ENCODE measurements at places on chromosomes 6 and 20. TPM values are rescaled to one million over a fixed set of nuclear protein-coding genes. Genes with fewer than 3 reads are reported as not detected.

DNA sequence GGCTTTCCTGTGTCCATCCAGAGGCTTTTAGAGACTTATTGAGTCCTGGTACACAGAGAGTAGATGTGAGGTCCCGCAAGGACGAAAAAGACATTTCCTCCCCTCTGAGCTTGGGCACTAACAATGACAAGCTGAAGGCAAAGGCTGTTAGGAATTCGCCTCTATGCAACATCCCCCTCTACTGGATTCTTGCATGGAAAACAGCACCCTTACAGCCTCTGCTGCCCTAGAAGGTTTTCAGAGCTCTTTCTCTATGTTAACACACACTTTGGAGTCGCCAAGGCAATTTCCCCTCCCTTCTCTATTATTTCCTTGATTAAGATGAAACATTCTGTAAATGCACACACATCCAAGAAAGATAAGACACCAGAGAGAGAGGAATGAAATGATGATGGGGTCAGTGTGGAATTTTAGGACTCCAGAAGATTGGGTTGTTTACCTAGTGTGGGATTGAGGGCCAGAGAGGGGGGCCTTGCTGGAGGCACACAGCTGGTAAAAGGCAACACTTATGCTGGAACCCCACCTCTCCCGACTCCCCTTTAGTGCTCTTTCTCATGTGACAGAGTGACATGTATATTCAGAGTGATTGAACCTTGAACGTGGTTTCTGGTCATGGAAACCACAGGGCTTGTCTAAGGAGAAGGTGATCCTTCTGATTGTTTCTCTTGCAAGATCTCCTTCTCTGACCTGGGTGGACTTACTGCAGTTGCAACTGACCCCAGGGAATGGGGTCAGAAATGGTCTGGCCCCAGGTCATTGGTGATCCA, 300.7 kb downstream of the CLIC5 start:
- no peak for DNase-seq

DNA sequence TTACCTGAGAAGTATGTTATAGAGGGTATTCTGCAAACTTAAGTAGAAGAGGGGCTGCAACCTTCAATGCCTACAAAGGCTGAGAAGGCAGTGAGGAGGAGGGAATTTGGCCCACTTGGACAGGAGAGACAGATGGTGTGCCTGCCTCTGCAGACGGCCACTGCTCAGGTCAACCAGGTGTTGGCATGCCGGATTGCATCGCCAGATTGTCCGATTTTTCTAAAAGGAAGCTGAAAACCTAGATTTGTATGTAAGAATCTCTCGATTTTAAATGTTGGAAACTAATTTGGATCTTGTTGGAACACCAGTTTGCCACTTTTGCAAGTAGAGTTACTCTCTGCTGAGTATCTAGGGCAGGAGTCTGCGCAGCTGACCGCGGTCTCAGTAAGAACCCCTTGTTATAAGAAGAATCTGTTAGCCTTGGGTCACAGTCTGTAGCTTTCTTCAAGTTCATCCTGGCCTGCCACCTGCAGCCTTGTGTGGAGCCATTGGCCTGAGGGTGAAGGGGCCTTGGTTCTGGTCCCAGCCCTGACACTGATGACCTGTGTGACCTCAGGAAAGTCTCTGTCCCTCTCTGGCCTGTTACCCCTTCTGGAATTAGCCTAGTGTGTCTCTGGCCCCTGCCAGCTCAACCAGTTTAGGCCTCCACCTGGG, 54.4 kb downstream of the TGM2 start:
- no peak for DNase-seq

- DNase-seq = no peak
Measured at GRCh38 chr6:33839399-33840047, 35.7 kb upstream of the MLN start.

- no peak for DNase-seq
Measured at GRCh38 chr6:7975764-7976146, 65.2 kb upstream of the TXNDC5 start.

GRCh38 chr20:54793291-54793992, 318.0 kb downstream of the DOK5 start:
- no peak for DNase-seq

DNA sequence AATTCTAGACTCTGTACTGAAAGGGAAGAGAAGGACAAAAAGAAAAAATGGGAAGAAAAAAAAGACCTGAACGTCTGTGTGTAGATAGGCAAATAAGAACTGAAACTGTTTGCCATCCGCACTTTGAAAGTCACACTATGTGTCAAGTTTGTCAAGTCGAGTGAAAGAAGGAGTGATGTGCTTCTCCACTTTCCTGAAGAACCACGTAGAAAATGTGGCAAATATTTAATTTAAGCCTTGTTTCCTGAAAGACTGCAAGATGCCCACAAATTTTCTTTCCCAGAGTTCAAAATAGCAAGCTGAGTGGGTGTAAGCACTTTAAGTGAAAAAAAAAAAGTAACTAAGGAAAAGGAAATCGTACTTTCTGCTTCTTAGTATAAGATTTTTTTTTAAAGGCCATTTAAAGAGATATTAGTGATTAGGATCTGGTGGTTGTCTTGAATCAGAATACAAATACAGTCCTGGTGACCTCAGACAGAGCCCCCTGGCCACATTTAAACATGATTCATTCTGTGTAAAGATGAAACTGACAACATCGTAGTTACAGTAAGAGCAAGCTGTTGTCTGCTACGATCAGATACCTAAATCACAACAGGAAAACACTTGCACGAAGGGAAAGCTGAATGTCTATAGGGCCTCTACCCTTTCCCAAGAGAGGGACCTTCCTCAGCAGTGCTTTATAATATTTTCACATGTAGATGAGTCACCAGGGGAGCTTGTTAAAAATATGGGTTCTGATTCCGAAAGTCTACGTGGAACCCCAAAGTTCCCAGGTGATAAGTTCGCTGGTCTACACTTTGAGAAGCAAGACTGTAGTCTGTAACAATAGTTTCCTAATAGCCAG, 102.3 kb downstream of the HIVEP2 start:
- DNase-seq = no peak

DNA sequence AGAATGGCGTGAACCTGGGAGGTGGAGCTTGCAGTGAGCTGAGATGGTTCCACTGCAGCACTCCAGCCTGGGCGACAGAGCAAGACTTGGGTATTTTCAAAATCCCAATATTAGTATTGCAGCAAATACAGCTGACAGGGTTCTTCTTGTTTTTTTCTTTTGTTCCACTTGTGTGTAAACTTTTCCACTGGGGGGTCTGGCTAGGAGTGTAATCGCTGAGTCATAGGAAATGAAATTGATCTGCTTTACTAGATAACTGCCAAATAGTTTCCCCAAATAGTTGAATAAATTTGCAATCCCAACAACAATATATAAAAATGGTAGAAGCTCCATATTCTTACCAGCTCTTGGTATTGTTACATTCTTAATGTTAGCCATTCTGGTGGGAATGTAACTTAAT, 526.0 kb upstream of the SOX4 start:
- DNase-seq = no peak

DNA sequence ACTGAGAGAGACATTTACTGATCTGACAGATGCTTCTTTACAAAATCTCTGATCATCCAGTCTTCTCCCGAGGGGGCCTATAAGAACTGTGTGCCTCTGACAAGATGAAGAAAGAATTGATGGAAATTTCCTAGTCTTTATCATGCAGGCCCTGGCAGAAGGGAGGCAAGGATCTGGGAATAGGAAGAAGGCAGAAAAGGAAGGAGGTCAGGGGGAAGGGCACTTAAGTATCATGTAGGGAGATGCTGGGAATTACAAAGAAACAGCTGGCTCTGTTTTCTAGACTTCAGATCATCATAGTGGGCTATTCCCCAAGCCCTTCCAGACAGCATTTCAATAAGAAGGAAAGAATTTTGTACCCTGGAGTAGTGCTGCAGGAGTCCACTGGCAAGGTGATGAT, 243.3 kb upstream of the MOCS1 start:
- no peak for DNase-seq

The PTGIS gene
- 103 TPM for total RNA-seq

The MYL9 gene
- total RNA-seq = 57.0 TPM

The SLC35F1 gene
- total RNA-seq = 0.74 TPM

The CFB gene
- 16.7 TPM for total RNA-seq

The TMEM217 gene
- total RNA-seq = 1.1 TPM

Data from omental fat pad (tissue), 4 donors.